ENCODE measurements at places on chromosomes 7 and 10.

DNA sequence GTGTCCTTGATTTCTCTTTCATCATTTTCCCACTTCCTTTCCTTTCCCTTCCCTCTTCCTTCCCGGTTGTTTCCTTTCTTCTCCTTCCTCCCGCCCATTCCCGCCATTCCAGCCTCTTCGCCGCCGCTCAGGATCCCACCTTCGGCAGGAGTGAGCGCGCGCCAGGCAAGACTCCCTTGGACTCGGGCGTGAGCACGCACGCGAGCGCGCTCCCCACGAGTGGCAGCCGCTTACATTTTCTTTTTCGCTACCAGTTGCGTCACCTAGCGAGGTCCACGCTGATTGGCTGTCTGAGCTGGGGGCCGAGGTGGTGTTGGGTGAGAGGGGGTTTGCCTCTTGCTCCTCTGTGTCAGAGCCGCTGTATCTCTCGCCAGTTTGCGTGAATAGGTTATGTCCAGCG, 11.8 kb downstream of the ZAN start:
- no peak for DNase-seq

GRCh38 chr7:116543664-116544063, 18.8 kb downstream of the CAV1 start:
- no peak for DNase-seq

GRCh38 chr7:138610671-138611170, 90.4 kb downstream of the SVOPL start:
- DNase-seq: no peak

- DNase-seq: no peak
Observed at GRCh38 chr7:17680026-17680425, 260.3 kb downstream of the SNX13 start.

DNA sequence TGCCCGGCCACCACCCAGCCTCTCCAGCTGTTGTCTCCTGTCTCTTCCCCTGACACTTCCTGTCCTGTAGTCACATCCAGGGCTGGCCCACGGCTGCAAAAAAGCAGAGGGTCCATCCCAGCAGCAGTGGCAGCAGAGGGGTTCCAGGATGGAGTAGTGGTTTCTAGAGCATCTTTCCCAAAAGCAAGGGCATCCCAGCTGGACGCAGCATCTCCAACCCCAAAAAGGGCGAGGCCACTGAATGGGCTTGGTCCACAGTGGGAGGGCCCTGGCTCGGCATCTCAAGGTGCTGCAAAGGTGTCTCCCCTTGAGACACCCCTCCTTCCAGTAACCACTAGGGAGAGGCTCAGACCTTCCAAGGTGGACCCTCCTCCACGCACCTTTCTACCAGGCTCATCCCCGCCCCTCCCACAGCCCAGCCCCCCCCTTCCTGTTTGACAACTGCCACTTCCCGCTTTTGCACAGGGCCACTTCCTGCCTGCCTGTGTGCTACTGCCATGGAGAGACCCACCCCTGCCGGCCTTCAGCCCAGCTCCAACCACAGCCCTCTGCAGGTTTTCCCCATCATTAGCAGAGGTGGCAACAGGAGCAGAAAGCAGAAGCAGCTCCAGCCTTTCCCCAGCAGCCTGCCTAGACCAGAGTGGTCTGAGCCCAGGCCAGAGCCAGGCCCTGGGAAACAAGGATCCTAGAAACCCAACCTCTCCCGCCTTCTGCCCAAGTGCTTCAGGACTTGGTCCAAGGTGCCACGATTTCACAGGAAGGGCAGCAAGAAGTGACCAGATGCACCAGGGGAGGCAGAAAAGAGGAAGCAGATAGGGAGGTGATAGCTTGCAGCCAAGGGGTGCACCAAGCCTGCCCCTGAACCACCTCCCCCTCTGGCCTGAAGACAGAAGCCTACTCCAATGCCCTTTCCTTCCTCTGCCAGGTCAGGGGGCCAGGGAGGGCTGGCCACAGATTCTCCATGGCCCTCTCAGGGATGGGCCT, 8.6 kb downstream of the CAMK2G start:
- peak; percentile 76 for DNase-seq

DNA sequence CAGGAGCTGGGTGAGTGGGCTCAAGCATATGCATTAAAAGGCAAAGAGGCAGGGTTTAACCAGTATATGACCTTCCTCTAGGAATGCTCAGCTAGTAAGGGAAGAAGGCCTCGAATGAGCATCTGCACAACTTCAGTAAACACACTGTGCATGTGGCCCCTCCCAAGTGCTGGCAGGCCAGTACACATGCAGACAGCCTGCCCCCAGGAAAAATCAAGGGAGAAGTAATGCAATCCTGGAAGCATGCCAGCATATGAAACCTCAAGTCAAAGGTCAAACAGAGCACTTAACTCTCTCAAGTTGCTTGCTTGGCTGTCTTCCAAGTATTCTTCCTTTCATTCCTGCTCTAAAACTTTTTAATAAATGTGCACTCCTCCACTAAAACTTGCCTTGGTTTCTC, 208.4 kb downstream of the ACTR3B start:
- no peak for DNase-seq

DNA sequence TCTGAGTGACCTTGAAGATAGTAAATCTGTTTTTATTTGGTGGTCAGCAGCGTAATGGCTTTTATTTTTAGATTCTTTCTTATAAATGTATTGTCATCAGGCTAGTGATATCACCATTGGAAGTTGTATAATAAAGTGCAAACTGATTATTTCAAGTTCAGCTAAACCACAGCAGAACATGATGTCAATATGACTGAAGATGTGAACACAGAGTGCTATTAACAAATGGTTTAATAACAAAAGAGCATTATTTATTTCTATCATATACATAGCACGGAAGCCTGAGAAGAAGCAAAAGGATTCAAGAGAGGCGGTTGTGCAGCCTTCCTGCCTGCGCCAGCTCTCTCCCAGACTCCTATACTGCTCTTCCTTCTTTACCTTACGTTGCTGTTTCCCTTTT, 142.7 kb downstream of the SDK1 start:
- DNase-seq: no peak

DNA sequence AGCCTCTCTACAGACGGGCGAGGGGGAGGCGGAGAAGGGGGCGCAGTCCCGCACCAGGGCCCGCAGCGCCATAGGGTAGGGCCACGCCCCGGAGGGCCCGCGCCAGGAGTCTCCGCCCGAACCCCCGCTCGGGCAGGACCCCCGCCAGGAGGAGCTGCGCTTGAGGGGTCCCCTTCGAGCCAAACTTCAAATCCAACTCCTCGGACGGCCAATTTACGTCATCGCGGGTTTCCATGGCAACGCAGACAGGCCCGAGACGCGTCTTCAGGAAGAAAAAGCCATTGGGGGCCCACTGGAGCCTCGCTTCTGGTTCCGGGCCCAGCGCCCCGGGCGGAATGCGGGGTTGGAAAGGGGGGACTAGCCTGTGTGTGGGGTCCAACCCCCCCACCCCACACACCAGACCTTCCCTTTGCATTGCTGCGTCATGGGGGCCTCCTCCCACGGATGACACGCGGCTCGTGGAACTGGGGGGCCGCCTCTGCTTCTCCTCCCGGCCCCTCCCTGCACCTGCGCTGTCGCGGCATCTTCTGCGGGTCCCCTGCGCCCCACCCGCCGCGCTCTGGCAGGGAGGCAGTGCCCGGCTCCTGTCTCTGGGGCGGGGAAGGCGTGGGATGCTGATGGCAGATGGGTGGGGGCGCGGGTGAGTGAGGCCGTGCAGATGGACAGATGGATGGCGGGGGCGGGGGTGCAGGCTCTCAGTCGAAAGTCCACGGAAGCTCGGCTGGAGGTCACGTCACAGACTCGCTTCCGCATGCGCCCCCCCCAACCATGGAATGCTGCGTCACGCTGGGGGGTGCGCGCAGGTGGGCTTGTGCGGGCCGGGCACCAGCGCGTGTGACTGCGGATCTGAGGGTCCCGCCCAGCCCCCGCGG, 1.2 kb downstream of the CALY start:
- DNase-seq: peak; percentile 72

DNA sequence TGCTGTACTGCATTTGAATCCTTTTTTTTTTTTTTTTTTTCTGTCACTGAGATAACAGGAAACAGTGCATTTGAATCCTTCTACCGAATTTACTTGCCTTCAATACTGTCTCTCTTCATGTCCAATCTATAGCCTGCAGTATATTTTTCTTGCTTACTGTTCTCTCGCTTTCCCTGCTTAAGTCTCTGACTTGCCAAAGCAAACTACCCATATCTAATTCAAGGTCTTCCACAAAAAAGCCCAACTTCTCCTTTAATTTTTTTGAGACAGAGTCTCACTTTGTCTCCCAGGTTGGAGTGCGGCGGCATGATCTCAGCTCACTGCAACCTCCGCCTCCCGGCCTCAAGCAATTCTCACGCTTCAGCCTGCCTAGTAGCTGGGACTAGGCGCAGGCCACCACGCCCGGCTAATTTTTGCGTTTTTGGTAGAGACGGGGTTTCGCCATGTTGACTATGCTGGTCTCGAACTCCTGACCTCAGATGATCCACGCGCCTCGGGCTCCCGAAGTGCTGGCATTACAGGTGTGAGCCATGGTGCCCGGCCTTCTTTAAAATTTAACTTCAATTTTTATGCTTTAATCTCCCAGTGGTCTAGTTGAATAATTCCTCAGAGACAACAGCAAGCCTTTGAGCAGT, 882 bp downstream of the PDCD11 start:
- no peak for DNase-seq

- DNase-seq: no peak
Observed at GRCh38 chr10:94617389-94617944, 66.1 kb upstream of the CYP2C18 start.

- DNase-seq: no peak
Observed at GRCh38 chr10:62866451-62866850, 50.3 kb upstream of the EGR2 start.

GRCh38 chr7:127654404-127655394, 2.7 kb downstream of the SND1 start:
- DNase-seq: no peak

GRCh38 chr10:624605-625332, 64.7 kb downstream of the DIP2C start:
- DNase-seq: no peak

- DNase-seq: no peak
Observed at GRCh38 chr10:113350311-113351040, 202.4 kb upstream of the HABP2 start.

DNA sequence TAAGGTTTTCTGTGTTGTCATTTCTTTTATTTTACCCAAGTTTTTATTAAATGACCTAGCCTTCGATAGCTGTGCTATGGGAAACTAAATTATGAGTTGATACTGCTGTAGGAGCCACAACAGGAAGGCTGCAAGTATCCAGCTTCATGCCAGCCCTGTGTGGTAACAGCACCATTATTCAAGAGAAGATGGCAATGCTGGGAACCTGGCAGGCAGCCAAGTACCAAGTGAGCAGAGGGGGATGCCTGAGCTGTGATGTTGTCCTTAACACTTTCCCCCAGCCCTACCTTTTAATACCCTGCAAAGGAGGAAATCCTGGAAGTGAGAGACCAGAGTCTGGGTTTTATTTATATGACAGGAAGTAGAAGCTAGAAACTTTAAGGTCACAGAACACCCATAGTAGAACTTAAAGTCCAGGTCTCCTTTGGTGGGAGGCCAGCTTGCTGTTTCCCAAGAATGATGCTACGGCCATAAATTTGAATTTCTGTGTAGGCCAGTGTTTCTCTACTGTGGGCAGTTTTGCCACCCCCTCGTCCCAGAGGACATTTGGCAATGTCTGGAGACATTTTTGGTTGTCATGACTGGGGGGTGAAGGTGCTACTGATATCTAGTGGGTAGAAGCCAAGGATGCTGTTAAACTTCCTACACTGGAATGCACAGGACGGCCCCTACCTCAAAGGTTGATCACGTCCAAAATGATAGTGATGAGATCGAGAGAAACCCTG, 9.2 kb upstream of the ATXN7L1 start:
- peak; percentile 12 for DNase-seq

DNA sequence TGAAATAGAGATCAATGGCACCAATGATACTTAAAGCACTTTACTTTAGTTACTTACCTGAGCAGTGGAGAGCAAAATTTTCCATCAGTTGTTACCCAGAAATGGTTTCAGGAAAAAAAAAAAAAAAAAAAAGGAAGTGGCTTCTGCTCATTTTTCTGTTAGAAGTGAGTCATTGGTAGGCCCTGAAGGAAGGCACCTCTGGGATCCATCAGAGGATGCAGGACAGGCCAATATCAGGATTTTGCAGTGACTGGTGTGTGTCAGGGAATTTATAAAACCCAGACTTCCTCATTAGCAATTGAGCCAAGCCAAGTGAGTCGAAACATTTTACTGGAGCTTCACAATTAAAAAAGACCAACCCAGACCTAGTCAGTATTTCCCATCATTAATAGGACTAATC, 2.3 kb upstream of the SMIM30 start:
- no peak for DNase-seq

GRCh38 chr10:53045315-53045714, 272.7 kb upstream of the MBL2 start:
- DNase-seq: no peak

DNA sequence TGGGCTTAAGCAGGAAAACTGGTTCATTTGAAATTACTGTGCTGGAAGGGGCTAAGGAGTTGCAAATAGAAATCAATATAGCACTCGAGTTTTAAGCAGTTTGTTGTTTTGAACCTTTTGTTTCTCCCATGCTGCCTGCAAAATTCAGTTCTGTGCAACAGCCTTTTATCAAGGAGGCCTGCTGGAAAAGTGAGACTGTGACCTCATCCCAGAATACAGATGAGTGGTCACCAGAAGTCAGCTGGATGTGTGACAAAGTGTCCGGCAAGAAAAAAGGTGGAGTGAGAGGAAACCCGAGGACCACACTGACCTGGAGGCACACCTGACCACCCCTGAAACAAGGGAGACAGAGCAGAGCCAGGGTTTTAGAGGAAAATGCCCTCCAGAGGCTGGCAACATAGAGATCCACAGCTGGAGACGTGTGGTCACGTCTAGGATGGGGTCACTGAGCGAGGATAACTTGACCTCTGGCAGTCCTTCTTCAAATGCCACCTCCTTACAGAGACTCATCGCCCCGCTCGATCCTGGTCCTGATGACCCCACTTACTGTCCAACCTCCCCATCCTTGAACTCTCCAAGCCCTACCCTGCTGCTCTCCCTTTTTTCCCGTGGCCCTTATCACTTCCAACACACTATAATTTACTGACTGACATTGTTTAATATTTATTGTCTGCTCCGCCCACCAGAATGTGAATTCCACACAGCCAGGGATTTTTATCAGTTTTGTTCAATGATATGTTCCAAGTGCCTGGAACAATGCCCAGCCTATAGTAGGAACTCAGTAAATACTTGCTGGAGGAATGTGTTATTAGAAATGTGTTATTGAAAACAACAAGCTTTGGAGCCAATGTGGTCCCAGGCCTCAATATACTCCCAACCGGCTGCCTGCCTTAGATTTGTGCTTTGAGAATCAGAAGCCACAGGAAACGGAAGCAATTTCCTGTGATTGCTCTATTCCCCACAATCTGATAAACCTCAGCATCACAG, 243.8 kb downstream of the GLI3 start:
- no peak for DNase-seq

GRCh38 chr7:116994611-116995010, 41.3 kb downstream of the ST7 start:
- DNase-seq: no peak

- DNase-seq: peak; percentile 78
Observed at GRCh38 chr7:44637788-44638594, 31.6 kb downstream of the OGDH start.

GRCh38 chr7:110311556-110311955, 779.4 kb upstream of the LRRN3 start:
- DNase-seq: no peak
